ENCODE measurements at places on chromosomes 16 and 17.

- DNase-seq = no peak
Observed at GRCh38 chr17:79615926-79616325, 5.1 kb upstream of the RBFOX3 start.

- DNase-seq = no peak
Observed at GRCh38 chr17:61897548-61898180, 30.1 kb downstream of the INTS2 start.

- no peak for DNase-seq
Observed at GRCh38 chr16:51321251-51321650, 170.2 kb upstream of the SALL1 start.

GRCh38 chr17:81161972-81162371 is 3.3 kb upstream of the PVALEF start:
- no peak for DNase-seq

- no peak for DNase-seq
Observed at GRCh38 chr16:49352892-49353291, 20.7 kb upstream of the C16orf78 start.

DNA sequence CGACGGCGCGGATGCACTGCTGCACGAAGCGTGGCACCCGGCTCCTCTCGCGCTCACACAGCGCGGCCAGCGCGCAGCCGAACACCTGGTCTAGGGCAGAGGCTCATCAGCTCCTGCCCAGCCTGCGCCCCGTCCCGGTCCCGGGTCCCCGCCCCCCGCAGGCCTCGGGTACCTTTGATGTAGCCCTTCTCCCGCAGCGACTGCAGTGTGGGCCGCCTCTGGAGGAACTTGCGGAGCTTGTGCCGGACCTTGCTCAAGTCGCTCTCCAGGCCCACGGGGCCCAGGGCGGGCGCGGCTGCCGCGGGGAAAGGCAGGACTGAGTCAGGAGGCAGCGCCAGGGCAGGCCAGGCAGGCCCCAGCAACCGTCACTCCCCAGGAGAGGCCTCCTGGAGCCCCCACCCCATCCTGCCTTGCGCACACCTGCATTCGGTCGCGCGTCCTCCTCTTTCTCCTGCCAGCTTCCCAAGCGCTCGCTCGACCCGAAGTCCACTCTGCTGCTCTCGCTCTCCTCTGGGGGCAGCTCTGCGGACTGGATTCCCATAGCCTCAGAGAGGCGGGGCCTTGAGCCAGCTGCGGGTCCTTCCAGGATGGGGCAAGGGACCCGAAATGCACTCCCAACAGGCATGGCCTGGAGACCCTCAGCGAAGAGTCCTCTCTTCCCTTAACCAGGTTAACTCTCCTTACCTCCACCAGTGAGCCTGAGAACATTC is 36.0 kb downstream of the ARHGAP27 start:
- no peak for DNase-seq

- no peak for DNase-seq
Observed at GRCh38 chr16:53495325-53495724, 7.7 kb downstream of the AKTIP start.

DNA sequence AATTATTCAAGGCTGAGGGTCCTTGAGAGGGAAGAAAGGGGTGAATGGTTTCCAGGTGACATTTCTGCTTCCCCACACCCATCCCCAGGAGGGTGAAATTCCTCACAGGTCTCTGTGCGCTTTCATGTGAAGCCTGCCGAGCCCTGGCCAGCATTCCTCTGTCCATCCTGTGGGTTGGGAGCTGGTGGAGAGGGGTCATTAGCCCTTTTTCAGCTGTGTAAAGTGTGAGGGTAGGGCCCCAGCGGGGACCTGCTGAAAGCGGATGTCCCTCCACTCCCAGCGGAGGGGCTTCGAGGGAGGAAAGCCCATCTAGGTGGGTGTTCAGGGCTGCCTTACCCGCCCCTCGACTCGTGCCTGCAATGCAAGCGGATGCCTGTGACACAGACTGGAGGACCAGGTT is 53.3 kb upstream of the DLX4 start:
- DNase-seq = no peak

DNA sequence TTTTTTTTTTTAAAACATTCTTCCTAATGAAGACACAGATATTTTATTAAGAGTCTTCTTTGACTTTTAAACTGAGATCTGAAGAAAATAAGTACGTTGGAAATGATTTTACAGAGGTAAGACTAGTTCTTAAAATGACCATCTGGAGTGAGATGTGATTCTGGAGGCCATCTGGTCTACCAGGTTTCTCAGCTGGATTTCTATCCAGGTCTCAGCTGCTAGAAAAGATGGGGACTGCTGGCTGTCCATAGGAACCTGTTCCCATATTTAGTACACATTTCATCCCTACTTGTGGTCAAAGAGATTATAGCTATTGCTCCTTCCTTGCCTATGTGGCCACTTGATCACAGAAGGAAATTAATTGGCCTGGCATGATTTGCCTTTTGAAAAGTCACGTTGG is 12.2 kb downstream of the PMFBP1 start:
- no peak for DNase-seq

GRCh38 chr16:84266451-84266850 is 26.6 kb upstream of the KCNG4 start:
- DNase-seq = peak; percentile 45

DNA sequence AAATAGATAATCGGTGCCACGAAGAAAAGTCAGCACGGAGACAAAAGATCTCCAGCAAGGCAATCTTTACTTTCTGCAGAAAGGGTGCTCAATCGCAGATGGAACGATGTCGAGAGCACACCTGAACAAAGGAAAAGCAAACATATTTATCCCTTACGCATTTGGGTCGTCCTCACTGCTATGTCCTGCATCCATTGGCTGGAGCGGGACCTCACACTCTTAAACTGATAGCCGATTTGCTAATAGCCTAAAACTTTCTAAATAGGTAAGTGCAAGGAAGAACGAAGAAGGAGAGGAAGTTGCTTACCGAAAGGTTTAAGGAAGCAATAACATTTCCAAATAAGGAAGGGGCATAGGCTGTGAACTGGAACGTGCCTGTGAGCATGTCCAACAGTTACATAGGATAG is 1.2 kb upstream of the AKAP10 start:
- no peak for DNase-seq

- no peak for DNase-seq
Observed at GRCh38 chr16:68770671-68771070, 33.6 kb downstream of the CDH1 start.

GRCh38 chr16:68126395-68126794 is 41.2 kb downstream of the NFATC3 start:
- DNase-seq = no peak

GRCh38 chr17:45672792-45673191 is 111.3 kb upstream of the CRHR1 start:
- DNase-seq = no peak

DNA sequence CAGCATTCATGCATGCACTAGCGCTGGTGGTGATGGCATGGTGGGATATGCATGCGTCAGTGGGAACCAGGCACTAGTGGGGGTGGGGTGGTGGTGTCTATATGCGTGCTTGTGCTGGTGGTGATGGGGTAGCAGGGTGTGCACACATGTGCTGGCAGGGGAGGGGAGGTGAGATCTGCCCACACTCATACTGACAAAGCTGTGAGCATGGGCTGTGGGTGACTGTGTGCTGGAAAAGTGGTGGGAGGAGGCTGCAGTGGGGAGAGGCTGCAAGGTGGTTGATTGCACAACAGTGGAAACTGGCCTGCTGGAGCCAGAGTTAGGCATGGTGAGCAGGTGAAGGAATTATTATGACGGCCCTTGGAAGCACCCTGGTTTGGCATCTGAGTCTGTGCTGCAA is 31.3 kb upstream of the TEKT1 start:
- DNase-seq = peak; percentile 10

DNA sequence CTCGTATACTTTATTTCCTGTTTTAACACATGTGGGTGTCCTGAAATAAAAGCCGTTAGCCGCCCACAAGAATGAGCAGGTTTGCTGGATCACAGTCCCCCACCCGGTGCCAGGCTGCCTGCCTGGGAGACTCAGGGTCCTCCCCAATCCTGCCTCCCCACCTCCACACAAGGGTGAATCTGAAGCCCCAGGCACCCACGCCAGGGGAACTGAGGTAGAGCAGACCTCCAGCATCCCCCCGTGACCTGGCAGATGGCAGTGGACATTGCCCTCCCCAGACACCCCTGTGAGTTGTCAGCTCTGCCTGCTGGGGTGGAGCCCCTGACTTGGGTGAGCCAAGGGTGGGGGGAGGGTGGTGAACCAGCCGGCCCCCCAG is 114.8 kb downstream of the METRNL start:
- no peak for DNase-seq

DNA sequence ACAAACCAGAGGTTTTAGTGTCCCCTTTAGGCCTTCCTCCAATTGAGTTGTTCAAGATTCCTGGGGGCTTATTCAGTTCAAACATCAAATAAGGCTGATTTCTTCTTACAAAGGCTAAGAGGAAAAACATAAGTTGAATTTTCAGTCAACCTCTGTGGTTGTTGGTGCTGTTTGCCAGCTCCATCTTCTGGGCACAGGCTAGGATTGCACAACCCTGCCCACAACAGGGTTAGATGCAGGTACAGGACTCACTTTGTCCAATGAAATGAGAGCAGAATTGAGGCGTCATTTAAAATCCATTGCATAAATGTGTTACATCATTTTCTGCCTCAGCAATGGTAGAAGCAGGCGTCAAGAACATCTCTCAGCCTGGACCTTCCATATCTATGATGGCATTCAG is 173.3 kb downstream of the PMP22 start:
- DNase-seq = no peak

DNA sequence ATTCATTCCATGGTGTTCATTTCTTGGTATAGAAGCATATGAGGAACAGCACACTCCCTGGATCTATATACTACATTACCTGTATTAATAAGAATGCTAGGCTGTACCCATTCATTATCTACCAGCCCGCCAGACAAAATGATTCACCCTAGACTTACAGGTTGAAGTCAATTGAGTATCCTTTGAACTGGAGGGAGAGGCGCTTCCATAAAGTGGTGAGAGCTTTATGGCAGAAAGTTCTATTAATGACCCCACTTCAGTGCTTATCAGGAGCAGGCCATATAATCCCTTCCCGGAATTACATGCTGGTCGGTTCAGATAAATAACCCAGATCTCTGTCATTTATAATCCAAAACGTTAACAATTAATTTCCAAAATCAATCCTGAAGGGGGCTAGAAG is 44.5 kb upstream of the TOX3 start:
- DNase-seq = no peak

DNA sequence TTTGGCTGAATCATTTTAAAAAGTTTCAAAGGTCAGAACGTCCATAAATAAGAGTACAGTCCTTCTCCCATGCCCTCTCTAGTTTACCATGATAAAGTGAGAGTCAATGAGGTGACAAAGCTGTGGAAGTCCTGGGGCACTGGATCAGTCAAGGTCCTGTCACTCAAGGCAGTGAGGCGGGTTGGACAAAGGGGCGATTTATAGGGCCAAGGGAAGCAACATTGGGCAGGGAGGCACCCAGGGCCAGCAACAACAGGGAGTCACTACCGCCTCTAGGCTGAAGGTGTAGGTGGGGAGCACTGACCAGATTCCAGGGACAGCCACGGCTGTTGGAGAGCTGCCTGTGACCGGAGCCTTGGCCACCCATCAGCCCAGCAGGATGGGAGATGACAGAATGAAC is 28.6 kb upstream of the DYNLL2 start:
- DNase-seq = no peak

GRCh38 chr17:80774146-80774545 is 217.5 kb upstream of the CHMP6 start:
- DNase-seq = no peak

DNA sequence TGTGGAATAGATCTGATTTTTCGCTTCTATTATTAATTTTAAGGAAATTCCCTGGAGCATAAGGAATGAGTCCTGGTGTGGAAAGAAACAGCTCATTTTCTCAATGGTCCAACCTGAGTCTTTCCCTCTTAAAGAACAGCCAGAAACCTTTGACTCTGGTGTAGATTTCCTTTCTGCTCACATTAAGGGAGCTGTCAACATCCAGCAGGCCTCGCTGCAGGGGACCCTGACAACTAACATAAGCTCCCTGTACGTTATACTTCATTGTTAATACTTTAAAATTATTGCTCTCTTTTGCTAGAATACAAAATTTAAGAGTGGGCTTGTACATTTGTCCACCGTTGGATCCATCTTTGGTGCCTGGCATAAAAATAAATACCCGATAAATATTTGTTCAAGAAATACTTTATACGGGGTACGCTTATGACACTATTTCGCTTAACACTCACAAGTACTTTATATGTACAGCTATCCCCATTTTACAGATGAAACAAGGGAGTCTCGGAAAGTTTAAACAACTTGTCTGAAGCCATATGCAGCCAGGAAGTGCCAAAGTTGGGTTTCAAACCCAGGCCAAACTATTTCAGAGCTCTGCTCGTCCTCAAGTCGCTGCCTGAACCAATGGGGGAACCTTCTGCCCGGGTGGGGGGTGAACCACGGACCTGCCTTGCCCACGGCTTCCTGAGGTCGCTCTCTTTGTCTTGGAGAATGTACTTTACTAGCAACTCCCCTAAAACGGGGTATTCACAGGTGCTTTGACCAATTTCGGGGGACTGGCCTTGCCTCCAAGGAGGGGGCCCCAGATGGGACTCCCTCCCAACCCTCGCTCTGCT is 611 bp downstream of the SMARCE1 start:
- no peak for DNase-seq

DNA sequence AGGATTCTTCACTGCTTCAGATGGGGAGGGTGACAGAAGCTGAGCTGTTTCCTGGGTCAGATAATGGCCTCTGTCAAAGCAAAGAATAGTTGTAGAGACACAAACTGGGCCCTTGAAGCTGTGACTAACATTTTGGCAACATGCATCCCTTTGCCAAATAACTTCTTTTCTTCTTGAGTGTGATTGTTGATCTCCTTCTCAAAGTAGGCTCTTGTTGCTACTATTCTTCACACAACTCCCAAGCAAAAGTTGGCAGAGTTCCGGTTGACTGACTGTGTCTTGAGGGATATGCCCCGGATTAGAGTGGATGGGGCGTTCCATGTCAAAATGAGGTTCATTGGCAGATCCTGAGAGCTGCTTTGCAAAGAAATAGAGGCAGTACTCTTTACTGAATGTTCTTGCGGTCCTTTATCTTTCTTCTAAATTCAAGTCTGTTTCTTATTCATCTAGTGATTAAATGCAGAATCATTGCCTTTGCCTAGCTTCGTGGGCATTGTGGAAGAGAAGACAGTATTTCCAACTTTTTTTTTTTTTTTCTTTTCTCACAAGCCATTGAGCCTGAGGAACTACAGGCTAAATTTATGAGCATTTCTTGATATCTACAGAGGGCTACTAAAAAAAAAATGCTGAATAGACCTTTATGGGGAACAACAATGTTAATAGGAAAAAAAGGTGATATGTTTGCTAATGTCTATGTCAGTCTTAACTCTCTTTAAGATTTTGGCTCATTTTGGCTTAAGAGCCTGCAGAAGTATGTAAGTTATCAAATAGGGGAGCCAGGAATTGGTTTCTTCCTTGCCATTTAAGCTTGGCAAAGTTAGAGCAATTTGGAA is 5.8 kb downstream of the WIPF2 start:
- no peak for DNase-seq

- no peak for DNase-seq
Observed at GRCh38 chr16:27703545-27703944, 153.6 kb downstream of the KATNIP start.

DNA sequence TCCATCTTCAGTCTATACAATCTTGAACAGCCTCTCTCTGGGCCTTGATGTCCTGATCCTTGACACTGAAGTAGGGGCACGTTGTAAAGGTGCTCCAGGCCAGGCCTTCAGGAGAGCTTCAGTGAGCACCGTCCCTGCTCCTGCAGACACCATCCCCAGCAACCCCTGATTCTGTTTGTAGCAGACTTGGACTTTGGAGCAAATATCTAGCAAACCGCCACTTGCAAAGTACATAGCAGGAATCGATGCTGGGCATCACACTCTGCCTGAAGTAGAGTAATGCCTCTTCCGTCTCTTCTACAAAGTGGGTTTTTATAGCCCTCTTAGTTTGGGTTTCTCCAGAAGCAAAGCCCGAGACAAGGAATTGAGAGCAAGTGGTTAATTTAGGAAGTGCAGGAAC is 169.1 kb downstream of the SALL1 start:
- DNase-seq = no peak

Data from CD4-positive, alpha-beta T cell treated with Interleukin-17A for 1 hour (primary cell).